Activated CD4-positive, CD25-positive, alpha-beta regulatory T cell treated with anti-CD3 and anti-CD28 coated beads, Interleukin-2, amount 50 U/mL, for 16 hours (primary cell): ENCODE measurements at places on chromosomes 4 and X.

GRCh38 chrX:106286053-106286650 is 118.0 kb downstream of the PWWP3B start:
- no peak for DNase-seq

- no peak for DNase-seq
Measured at GRCh38 chr4:139768896-139769295, 103.3 kb downstream of the MGST2 start.

GRCh38 chr4:3736806-3737205 is 29.4 kb upstream of the ADRA2C start:
- no peak for DNase-seq

GRCh38 chr4:168917138-168917779 is 92.8 kb downstream of the CBR4 start:
- DNase-seq: no peak

DNA sequence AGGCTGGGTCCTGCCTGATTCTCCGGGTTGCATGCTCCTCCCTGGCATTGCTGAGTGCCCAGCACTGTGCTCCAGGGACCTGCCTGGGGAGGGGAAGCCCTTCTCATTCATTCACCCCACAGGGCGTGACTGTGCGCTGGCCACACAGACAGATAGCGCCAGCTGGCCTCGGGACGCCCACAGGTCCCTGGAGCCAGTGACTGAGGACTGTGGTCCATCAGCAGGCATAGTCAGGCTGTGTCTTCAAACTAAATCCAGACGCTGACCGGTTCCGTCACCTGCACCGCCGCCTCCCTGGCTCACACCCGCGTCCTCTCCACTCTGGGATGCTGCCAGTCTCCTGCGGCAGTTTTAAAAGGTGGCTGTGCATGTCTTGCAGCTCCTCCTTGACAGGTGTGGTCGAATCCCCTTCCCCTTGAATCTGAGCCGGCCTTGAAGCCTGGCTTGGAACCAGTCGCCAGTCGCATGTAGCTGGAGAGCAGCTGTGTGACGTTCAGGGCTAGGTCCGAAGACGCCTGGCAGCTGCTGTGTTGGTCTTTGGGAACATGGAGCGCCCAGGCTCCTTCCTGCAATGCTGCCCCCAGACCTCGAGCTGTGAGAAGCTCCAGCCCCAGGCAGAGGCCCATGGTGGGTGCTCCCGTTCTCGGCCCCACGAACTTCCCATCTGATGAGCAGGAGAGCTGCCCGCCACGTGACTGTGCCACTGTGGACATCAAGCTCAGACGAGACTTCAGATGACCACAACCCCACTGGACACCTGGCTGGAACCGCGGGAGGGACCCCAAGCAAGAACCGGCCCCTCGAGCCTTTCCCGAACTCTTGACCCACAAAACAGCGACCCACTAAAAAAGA is 94.1 kb downstream of the ADRA2C start:
- no peak for DNase-seq

DNA sequence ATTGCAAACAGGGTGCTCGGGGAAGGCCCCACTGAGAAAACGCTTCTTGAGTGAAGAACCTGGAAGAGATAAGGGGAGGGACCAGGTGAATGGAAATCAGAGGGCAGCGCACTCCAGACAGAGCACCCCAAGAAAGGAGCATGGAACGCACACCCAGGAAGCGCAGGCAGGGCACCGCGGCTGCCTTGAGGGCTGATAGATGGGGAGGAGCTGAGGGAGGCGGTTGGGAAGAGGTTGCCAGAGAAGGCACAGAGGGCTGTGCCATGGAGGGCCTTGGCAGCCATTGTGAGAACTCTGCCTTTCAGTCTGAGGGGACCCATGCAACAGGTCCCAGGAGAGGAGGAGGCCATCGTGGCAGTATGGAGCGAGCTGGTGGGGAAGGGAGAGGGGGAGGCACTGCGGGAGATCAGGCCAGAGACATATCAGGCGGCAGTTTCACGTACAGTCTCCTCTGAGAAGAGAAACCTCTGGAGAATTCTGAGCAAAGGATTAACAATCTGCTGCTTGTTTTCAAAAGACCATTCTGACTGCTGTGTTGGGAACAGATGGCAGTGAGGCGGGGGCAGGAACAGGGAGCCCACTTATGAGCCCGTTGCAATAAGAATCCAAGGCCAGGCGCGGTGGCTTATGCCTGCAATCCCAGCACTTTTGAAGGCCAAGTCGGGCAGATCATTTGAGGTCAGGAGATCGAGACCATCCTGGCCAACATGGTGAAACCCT is 83.7 kb downstream of the PCYT1B start:
- no peak for DNase-seq

GRCh38 chr4:48249378-48249777 is 20.3 kb downstream of the TEC start:
- DNase-seq: no peak
